Activated CD8-positive, alpha-beta memory T cell treated with anti-CD3 and anti-CD28 coated beads, Interleukin-2, amount 50 U/mL, for 48 hours (primary cell): ENCODE measurements at places on chromosomes 12 and 14.
A peak's percentile ranks its signal among the peaks of the same experiment; 100 is the strongest.

GRCh38 chr12:77685112-77685511, 145.6 kb upstream of the NAV3 start:
- no peak for DNase-seq

DNA sequence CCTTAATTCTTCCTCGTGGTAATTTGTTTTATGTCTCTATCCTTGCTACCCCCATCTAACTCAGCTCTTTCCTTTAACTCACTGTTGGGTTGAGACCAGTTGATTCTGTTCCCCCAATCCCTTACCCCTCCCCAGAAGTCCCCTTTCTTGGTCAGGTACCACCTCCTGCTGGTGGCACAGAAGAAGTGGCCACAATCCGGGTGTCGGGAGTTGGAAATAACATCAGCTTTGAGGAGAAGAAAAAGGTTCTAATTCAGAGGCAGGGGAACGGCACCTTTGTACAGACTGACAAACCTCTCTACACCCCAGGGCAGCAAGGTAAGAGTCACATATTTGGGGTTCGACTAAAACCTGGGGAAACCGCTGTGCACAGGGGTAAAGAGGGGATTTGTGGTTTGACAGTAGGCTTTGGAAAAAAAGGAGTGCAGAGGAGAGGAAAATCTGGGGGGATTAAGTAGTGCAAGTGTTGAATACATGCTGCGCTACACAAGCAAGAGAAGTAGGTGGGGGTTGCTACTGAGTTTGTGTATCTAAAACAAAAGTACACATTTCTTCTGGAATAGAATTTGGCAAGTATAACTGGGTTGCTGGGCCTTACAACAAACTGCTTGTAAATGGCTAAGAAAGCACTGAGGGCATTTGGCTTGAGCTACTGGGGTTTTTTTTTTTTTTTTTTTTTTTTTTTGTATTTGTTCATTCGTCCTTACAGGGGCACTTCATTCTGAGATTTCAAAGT, 1.3 kb downstream of the A2ML1 start:
- DNase-seq = no peak

DNA sequence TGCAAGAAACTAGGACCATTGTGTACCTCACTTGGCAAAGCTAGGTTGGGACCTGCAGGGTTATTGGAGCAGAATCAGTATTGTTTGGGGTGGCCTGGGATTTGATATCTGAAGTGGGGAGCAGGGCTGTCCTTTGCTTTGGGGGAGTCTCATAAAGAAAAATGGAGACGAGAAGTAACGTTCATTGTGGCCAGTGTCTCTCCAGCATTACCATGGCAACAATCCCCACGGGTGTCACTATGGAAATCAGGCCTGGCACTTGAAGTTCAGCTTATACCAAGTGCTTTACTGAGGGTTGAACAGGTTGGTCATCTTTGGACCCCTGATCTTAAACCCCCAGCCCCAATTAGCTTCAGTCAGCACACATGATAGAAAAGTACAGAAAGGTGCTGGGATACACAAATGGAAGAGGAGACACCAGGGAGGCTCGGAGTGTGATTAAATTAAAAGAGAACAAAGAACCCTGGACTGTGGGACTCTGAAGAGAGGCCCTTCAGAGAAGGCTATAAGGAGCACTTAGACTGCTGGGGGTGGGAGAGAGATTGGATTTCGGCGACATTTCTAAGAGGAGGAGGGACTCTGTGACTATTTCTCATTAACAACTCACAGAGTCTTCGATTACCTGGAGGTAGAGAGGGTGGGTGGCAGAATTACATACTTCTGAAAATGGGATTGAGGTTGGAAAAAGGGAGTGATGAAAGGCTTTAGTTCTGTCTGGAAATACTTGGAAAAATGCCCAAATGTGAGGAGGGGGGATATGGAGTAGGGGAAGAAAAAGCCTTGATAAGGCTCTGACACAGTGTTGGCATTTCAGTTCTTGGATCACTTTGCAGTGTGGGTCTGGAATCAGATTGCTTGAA, 3.7 kb downstream of the KIF5A start:
- no peak for DNase-seq

DNA sequence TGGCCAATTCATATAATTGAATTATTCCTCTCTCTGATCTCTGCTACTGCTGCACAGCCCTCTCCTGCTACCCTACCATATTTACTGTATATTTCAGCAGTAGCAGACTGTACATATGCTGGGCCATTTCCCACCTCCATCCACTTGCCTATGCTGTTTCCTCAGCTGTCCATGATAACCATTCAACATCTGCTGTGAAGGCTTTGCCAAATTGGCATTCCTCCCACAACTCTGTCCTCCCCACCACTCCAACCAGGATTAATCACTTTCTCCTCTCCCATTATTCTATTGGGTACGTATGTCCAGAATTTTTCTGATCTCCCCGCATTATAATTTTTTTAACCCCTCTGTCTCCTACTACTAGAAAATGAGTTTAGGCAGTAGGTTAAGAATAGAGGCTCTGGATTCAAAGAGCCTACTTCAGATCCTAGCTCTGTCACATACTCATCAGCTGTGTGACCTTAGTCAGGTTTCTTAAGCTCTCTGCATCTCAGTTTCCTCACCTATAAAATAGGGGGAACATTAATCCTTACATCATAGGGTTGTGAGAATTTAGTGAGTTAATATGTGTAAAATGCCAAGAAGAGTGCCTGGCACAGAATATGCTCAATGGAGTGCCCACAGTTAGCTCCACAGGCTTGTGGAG, 123.3 kb downstream of the KICS2 start:
- no peak for DNase-seq

DNA sequence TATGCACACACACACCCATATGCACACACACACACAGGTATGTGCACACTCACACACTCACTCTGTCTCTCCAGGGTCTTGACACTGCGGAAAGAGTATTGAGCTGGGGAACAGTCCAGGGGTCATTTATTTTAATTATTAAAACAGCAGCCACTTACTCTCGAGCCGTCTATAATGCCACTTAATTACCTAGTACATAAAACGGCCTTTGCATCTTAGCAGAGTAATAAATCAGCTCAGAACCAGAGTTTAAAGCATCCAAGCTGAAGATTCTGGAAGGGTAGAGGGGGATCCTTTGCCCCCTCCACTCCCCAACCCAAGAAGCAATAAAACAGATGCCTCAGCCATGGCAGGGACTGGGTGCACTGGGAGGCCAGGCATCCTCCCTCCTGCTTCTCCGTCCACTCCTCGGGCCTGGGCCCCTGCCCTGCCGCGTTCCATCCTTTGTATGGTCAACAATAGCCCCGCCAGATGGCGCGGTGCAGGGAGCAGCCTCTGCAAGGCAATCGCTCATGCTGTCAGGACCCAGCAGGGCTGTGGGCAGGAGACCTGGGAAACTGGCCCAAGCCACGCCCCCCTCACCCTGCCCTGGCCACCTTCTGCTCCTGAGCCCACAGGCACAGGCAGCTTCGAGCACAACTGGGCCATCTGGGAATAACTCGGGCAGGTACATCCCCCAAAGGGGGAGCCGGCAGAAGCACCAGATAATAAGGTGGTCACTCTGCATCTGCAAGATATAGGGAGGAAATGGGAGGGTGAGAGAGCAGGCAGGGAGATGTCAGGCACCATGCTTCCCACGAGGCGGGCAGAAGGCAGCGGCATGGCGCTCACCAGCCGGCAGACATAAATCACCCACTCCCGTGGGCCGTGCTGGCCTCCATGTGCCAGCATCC, 40.9 kb downstream of the CCDC85C start:
- DNase-seq = no peak

DNA sequence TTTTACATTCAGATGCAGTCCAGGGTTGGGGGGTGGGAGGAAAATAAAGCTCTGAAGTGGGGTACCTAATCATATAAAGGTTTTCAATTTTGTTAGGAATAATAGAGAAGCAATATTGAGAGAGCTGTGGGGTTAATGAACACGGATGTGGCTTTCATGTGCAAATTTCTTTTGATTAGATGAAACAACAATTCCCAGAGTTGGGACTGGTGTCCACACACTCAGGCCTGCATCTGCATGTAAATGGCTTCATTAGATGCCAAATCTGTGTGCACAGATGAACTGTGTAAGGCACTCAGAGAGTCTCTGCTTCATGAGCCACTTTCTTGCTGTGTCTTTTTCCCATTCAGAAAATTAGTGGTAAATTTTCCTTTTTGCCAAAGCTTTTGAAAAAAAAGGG, 377.1 kb upstream of the NOVA1 start:
- DNase-seq = no peak

GRCh38 chr12:60075091-60075490, 479.3 kb downstream of the SLC16A7 start:
- DNase-seq = no peak

GRCh38 chr14:92638904-92639303, 109.5 kb downstream of the LGMN start:
- no peak for DNase-seq

GRCh38 chr14:62776300-62776699, 269.0 kb downstream of the KCNH5 start:
- no peak for DNase-seq

- DNase-seq = no peak
Observed at GRCh38 chr12:98532687-98533304, 17.4 kb downstream of the TMPO start.

DNA sequence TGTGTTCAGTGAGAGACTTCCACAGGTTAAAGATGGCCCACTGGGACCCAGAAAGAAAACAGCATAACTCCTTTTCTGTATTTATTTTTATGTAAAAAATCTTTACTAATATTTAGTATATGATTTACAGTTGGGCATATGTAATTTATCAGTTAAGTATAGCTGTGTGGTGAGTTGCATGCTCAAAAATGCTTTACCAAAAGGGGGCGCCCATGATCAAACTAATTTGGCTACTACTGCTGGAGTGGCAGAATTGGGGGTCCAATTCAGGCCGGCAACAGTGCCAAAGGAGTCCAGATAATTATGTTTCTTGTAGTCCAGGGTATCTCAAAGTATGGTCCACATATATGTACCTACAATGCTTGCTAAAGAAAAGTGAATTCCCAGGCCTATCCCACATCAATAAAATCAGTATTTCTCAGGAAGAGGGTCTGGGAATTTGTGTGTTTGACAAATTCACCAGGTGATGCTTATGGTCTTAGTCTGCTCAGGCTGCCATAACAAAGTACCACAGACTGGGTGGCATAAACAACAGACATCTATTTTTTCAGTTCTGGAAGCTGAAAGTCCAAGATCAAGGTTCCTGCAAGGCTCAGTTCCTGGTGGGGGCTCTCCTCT, 152.0 kb downstream of the KTN1 start:
- DNase-seq = peak; percentile 69

DNA sequence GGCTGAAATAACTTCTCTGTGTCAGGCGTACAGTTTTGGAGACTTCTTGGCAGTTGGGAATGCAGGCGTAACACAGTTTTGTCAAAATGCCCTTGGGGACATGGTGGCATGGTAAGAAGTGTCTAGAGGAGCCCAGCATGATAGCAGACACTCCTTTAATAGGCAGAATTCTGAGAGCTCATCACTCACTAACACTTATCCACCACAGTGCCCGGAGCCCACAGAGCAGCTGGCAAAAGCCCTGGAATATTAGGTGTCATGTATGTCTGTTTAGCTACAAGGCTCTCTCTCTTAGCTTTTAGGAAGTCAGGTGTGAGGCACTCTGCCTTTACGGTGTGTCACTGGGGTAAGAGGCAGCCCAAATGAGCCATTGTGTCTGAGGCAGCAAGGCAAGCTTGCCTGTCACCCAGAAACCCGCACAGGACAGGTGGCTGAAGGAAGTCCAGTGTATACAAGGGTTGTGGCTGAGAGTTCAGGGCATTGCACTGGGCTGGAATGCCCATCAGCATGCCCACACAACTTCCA, 96.3 kb downstream of the ESRRB start:
- no peak for DNase-seq

GRCh38 chr12:52231305-52232202, 1.5 kb upstream of the KRT7 start:
- no peak for DNase-seq

DNA sequence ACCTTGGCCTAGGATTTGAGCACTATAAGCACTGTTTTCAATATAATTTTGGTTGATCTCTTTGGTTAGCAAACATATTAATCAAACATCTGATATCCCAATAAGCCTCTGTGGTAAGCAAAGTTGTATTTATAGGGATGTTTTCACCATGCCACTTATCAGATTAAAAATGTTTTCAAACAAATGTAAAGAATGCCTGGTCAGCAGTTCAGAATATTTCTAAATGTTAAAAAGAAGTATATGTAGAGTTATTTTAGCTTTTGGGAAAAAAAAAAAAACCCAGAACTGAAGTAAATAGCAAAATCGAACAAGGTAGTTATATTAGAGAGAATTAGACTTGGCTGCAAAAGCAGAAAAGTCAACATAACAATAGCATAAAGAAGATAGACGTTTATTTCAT, 3.9 kb downstream of the NAV3 start:
- DNase-seq = no peak

DNA sequence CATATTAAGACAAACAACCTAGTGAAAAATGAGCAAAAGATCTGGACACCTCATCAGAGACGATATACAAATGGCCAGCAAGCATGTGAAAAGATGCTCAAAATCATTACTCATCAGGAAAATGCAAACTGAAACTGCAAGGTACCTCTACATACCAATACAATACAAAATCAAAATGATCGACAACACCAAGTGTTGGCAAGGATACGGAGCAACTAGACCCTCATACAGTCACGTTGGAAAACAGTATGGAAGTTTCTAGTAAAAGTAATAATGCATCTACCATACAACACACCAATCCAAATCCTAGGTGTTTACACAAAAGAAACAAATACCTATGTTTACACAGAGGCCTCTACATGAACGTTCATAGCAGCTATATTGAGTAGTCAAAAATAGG, 99.9 kb downstream of the IPO8 start:
- DNase-seq = no peak

DNA sequence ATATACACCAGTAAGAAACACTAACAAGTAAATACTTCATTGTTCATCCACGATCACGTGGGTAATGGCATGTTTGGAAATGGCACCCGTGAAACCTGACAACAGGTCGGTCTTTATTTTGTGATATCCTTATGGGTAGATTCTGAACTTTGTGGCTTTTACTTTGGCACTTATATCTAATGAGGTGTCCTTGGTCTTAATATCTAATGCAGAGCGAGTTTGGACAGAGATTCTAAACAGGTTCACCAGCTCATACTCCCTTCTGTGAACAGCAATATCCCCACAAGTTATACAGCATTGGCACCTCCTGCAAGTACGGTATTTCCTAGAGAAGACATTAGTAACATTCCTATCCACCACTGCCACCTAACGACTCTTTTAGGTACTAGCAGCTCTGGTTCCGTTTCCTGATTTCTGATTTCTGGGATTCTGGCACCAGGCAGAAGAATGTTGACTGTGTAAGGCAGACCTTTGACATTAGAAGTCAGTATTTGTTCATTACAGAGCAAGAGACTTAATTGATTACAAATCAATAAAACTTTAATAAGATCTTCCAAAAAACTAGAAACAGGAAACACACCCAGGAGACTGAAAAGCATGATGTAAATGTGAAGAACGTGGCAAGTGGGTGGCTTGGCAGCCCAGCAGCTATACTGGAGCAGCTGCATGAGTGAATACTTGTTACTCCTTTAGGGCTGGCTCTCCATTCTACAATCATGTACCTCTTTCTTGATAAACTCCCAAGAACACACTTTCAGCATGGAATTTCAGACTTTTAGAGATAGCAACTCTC, 2.5 kb downstream of the ANG start:
- DNase-seq = no peak
